ENCODE measurements at places on chromosomes 2 and 18.

GRCh38 chr2:86281066-86281700 is 56.2 kb downstream of the REEP1 start:
- DNase-seq = no peak

DNA sequence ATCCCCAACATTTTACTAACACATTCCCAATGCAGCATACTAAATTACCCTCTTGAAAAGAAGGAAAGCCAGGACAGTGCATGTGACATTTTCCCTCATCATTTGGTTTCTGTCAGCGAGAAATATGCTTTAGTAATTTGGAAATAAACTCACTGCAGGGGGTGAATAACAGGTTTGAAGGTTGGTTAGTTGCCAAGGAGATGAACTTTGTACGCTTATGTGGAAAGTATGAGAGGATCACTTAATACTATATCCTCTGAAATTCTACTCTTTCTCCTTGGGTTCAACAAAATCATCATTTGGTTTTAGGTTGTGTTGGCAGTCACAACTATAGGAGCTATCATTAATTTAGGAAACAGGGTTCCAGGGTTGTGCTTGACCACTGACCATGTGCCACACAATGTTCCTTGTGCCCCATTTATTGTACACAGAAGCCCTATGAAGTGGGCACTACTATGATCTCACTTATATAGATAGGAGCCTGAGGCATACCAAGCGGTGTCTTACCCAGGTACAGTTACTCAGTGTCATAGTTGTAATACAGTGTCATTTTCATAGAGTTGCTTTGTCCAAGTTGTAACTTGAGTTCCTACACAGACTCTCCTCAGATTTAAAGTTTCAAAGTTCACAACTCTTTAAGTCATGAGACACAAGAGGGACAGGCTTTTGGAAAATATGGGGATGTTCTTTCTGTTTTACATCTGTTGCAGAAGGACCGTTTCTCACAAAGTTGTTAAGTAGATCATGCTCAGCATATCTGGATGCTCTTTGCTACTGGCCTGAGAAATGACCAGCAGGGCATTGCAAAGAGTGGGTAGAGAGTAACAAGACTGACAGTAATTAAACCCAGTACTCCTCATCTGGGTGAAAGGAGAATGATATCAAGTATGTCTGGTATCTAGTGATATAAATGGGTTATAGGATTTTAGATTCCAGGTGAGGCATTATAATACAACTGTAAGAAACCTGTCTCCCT is 91.8 kb downstream of the MAP4K4 start:
- no peak for DNase-seq

DNA sequence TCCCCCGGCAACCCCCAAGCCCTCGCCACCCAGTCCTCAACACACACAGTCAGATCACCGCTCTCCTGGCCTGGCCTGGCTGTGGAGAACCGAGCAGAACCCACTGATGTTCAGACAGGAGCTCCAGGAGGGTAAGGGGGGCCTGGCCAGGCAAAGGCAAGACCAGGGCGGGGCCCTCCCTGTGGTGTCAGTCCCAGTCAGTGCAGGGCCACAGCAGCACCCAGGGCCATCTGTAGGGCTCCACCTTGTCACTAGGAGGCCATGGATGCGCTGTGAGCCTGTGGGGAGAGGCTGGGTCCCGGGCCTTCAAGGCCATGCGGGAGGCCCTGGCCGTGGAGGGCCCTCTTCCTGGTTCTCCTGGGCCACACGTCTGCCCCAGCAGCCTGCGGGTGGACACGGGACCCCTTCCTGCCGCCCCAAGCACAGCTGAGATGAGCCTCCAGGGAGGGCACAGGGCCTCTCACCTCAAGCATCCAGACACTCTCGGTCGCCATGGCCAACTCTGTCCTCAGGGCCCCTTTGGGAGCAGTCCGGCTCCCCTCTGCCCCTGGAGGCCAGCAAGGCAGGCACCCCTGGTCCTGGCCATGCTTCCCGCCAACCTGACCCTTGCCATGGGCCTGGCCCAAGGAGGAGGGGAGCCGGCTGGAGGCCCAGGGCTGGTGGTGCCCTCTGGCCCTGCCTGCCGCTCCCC is 2.0 kb downstream of the ANO7 start:
- no peak for DNase-seq

- DNase-seq = no peak
Measured at GRCh38 chr18:80009661-80010550, 21.5 kb upstream of the TXNL4A start.

GRCh38 chr2:105142239-105142638 is 99.3 kb upstream of the GPR45 start:
- no peak for DNase-seq

- DNase-seq = no peak
Measured at GRCh38 chr2:3488855-3489763, 30.2 kb downstream of the ADI1 start.

DNA sequence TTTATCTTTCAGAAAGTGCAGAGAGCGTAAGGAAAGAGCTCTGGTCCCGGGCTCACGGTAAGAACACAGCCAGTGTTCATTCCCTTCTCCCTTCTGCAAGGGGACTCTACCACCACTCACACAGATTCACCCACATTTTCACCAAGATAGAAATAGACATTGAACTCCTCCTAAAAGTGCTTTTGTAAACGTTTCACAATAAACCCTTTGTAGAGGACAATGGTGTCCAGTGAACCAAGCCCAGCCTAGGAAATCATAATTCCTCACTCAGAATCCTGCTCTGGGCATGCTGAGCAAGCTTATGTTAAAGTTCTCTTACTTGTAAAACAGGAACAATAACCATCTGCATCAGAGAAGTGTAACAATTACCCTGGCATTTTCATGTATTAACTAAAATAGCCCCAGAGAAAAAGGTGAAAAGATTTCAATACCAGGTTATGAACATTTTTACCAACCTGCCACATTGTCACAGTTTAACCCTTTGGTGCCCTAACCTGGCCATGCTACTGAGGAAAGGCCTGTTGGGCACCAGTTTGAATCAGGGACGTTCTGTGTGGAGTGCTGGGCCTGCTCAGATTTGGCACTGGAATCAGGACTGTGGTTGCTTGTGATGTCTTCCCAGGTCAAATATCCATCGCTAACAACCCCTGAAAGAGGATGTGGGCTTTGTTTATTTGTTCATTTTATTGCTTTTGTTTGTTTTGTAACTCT is 22.5 kb upstream of the NDUFV2 start:
- no peak for DNase-seq

GRCh38 chr2:197986977-197987376 is 182.6 kb downstream of the PLCL1 start:
- DNase-seq = no peak

- no peak for DNase-seq
Measured at GRCh38 chr18:47166294-47166693, 9.9 kb downstream of the IER3IP1 start.

DNA sequence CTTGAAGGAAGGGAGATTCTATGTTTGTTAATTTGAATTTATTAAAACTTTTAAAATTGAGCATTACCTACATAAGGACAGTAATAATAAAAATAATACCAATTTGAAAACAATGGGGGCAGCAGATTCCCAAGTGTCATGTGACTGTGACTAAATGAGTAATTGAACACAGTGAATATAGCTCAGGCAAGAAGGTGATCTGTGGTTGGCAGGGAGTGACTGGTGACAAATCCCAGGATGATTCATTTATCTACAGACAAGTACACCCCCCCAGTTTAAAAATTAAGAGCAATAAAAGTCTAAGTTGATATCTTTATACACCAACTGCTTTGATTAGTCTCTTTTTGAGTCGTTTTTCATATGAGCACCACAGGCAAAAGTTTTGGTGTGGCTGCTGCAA is 299.5 kb downstream of the ARHGAP15 start:
- DNase-seq = peak; percentile 8

GRCh38 chr2:159145745-159146354 is 140.7 kb downstream of the WDSUB1 start:
- DNase-seq = no peak

DNA sequence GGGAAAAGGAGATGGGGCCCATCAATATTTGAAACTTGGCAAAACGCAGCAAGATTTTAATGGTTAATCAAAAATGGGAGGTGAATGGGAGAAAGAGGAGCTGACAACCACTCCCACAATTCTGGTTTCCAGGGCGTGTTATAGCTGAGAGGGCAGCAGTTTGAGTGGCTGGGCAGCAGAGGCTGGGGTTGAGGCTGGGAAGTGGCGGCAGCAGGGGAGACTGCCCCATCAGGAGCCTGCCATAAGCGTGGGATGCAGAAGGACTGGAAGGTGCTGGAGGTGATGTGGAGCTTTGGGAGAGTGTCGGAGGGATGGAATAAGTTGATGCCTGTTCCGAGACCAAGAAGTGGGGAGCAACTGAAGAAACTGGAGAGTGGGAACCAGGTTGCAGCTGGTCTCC is 48.9 kb upstream of the SH3RF3 start:
- DNase-seq = no peak

- DNase-seq = no peak
Measured at GRCh38 chr2:10239561-10239967, 63.1 kb upstream of the HPCAL1 start.

GRCh38 chr2:209872675-209873074 is 101.0 kb downstream of the UNC80 start:
- no peak for DNase-seq

GRCh38 chr18:57864615-57865121 is 61.6 kb upstream of the ATP8B1 start:
- no peak for DNase-seq

DNA sequence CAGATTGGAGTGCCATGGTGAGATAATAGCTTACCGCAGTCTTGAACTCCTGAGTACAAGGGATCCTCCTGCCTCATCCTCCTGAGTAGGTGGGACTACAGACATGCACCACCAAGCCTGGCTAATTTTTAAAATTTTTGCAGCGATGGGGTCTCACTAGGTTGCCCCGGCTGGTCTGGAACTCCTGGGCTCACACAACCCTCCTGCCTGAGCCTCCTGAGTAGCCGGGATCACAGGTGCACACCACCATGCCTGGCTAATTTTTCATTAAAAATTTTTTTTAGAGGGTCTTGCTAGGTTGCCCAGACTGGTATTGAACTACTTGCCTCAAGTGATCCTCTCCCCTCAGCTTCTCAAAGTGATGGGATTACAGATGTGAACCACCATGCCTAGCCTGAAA is 27.8 kb downstream of the RAB31 start:
- DNase-seq = no peak

All from stimulated activated CD4-positive, alpha-beta T cell treated with anti-CD3 and anti-CD28 coated beads, TNF-alpha, amount 100 ng/mL, for 48 hours (primary cell).